ENCODE measurements at places on chromosomes 2 and 18. TPM values are rescaled to one million over a fixed set of nuclear protein-coding genes. Genes with fewer than 3 reads are reported as not detected.

SLC9A2 gene
- total RNA-seq = 0.06 TPM

VWC2L gene
- total RNA-seq = not detected

ASB3 gene
- total RNA-seq = 15.0 TPM

ATL2 gene
- 260 TPM for total RNA-seq

- H3K4me1 ChIP-seq = peaks cover 18% of the 10 kb centered on the region
- no peaks in the 10 kb centered on the region for H3K27me3 ChIP-seq
- no peak for DNase-seq
- H3K4me3 ChIP-seq = no peak overlapping the region
- no peak overlapping the region for H3K27ac ChIP-seq
- no peaks in the 10 kb centered on the region for H3K36me3 ChIP-seq
Observed at GRCh38 chr2:224545884-224546644, 39.1 kb downstream of the CUL3 start.

- no peaks in the 10 kb centered on the region for H3K4me1 ChIP-seq
- no peaks in the 10 kb centered on the region for H3K36me3 ChIP-seq
- no peak overlapping the region for H3K4me3 ChIP-seq
Observed at GRCh38 chr2:223513771-223514455, 88.2 kb downstream of the SCG2 start.

PXDN gene
- 28.5 TPM for total RNA-seq

Measured in esophagus muscularis mucosa (tissue), 4 donors.